NCI-H1436 treated with DMSO at 0.1 percent for 48 hours (cell line): ENCODE measurements at places on chromosomes 1 and 21.

DNA sequence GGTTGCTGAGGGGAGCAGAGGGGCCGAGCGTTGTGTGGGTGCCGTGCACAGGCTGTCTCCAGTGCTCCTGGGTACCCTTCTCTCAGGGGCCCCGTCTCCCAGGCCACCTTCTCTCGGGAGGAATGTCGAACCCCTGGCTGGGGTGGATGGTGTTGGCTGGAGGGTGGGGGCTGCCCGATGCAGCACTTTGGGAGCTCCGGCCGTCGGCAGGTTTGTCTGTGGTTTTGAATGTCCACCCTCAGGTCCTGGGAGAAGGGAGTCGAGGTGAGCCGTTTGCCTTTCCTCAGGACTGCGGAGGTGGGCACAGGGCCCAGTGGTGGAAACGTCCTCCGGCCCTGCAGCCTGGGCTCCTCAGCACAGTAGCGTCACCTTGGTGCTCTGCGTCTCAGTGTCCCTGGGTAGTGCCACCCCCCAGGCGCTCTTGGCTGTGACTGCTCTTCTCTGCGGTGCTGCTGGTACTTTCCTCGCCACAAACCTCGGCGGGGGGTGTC lies 14.5 kb downstream of the SLX9 start:
- no peak for DNase-seq

GRCh38 chr1:93612510-93612909 lies 69.1 kb downstream of the BCAR3 start:
- no peak for DNase-seq

- DNase-seq: no peak
Measured at GRCh38 chr1:184755226-184756065, 788 bp upstream of the EDEM3 start.

DNA sequence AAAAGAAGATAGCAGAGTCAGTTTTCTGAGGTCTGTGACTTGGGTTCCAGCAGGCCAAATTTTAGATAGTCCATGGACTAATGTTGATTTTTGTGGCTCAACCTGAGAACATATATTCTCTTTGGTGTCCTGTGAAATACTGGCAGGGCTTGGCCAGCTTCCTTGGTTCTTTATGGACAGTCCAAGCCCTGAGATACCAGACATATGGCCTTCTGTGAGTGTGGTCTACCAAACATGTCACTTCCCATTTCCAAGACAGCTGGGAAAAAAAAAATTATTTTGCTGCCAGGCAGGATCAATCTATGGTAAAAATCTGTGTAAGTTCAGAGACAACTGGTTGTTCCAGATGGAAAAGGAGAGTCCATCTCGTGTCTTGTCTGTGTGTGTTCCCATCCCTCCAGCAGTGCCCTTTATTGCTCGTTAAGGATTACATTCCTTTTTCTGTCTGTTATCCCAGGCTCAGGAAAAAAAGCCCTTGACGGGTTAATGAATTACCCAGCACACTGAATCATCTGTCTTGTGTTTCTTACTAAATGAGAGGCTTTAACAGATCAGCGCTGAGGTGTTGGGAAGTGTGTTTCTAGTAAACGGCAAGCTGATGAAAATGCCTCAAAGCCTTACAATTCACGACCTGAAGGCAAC lies 33.4 kb upstream of the XPR1 start:
- no peak for DNase-seq

GRCh38 chr1:2106659-2107405 lies 56.6 kb downstream of the PRKCZ start:
- DNase-seq: no peak

DNA sequence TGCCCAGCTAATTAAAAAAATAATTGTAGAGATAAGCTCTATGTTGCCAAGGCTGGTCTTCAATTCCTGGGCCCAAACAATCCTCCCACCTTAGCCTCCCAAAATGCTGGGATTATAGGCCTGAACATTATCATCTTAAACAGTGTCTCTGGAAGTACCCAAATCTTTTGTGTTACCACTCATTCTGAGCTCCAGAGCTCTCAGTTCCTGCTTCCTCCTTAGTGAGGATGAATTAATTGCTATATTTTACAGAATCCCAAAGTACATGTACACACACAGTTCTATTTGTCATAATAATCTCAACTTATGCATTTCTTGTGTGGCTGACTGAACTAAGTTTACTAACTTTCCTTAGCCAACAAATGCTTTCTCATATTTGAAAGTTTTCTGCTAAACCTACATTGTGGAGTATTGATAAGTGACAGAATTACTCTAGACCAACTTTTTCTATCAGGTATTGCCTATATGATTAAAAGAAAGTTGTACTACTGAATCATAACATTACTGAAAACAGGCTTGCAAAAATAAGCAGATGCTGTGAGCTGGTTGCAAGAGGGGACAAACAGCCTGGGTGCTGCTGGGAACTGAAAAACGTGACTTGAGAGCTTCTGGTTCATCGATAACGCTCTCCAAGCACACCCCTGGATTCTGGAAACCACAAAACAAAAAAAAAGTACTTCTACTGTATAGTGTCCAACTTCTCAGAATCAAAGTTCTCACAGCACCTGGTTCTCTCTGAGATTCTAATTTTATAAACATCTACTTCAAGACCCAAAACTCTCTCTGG lies 15.3 kb downstream of the VAV3 start:
- no peak for DNase-seq

DNA sequence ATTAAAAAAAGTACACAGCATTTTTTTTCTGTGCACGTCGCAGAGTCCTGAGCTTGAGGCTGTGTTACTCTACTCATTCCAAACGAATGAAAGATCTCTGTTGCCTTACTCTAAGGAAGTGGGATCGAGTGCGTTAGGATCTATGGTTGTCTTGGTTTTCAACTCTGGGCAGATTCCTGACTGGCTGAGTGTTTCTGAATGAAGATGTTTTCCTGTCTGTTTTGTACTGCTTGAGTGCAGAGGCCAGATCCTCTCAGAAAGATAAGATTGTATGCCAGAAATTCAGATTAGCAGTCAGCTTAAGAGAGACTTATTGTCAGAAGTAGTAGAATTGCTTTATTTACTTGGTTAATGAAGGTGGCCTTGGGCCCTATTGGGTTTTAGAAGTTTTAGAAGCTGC lies 14.0 kb downstream of the PLA2G2E start:
- DNase-seq: no peak

- DNase-seq: no peak
Measured at GRCh38 chr1:47003896-47004403, 19.5 kb upstream of the CYP4X1 start.

DNA sequence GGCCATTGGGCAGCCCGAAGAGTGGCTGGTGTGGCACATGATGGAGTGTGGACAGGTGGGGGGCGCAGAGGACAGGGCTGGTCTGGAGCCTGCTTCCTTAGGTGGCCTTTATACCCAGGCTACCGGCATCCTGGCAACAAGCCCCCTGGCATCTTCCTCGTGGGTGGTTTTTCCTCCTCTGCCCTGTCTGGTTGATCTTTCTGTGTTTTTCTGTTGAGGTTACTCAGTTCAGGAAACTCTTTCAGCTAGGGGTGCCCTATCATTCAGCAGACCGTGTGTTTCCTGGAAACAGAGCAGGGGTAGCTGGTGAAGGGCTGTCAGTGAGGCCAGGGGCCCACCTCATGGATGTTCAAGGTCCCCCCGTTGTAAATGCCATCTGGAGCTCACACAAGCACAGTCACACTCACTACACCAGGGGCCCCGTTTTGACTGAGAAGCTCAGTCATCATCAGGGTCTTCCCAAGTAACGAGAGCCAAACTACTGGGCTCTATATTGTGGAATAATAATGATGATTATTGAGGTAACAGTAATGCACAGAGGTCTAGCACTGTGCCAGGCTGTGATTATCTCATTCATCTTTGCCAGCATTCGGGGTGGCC lies at the start of gene KRTAP12-4:
TSS of gene KRTAP12-4 (minus strand) at position 84 of the 600 bp plus-strand sequence. CDS start at position 39, 45 bp downstream.
- no peak for DNase-seq
